Activated CD8-positive, alpha-beta T cell treated with anti-CD3 and anti-CD28 coated beads for 36 hours (primary cell): ENCODE measurements at places on chromosomes 13 and 19.

GRCh38 chr13:44818428-44818827, 170.8 kb downstream of the NUFIP1 start:
- DNase-seq: no peak

DNA sequence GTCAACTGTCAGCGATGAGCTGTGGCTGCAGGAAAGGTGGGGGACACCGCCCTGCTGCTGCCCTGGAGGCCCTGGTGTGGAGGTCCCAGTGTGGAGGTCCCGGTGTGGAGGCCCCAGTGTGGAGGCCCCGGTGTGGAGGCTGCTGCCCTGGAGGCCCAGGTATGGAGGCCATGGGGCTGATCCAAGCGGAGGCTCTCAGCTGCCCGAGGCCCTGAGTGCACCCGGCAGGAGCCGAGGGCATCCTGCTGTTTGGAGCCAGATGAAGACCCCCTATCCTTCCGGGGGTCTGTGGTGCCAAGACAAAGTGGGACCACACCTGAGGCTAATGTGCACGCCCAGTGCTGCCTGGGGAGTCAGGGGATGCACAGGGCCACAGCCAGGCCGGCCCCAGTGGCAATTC, 210.4 kb upstream of the SOX1 start:
- no peak for DNase-seq

GRCh38 chr19:21593008-21593481, 87.6 kb downstream of the ZNF429 start:
- DNase-seq: no peak

DNA sequence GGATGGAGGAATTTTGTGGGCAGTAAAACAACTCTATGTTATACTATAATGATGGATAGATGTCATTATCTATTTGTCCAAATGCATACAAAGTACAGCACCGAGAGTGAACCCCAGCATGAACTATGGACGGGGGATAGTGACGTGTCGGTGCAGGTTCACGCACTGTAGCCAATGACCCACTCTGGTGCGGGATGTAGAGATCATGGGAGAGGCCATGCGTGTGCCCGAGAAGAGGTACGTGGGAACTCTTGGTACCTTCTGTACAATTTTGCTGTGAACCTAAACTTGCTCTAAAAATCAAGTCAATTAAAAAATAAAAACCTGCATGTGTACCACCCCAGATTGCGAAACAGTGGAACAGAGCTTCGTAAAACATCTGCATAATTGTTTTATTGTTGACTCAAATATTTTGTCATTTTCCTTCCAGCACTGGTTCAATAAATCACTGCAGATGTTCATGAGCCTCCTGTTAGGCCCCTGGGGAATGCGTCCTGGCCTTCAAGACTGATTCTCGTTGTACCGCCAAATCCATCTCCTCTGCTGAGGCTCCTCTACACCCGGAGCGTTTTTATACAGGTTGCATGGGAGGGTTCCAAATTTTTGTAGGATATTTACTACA, 30.9 kb downstream of the COL4A1 start:
- DNase-seq: no peak

DNA sequence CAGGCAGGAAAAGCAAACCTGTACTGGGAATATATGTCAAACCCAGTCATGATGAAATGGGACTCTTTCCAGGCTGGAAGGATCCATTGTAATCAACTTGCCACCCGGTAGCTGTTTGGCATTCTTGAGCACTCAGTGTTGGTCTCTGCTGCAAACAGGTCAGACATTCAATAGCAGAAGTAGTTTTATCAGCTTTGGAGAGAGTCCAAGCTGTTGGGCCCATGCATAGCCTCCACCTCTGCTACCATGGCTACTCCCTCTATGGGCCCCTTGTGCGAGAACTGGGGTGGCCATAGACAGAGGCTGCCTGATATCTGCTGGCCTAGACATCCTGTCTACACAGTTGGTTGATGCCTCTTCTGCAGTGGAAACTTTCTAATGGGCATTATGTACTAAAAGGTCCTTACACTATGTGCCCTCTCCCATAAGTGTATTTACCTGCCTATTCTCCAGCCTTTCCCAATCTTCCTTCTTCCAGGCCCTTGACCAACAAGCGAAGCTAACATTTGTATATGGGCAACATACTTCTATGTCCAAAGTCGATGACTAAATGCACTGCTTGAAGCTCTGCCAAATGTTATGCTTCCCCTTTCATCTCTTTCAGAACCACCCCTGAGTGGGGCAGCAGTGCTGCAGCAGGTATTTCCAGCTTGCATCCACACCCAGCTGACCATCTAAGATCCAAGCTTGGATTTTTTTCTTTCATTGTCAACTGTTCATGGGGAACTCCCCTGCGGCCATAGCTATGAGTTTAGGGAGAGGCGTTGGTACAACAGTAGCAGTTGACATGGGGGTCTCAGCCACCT, 5.3 kb upstream of the RNF6 start:
- DNase-seq: no peak

DNA sequence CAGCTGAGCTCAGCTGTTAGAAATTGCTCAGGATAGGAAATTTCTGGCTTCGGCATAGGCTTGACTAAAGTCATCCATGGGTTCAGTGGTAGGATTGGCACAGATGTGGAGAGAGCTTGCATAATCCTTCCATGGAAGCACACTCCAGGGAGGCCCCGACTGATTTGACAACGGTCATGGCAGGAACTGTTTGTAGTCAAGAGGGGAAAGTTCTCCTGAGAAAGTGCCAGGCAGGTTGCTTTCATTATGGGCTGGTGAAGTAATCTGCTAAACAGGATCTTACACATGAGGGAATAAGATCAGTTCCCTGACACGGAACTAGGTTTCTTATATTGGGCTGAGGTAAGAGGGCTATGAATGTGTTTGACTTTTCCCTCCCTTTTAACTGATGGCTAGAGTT, 120.1 kb downstream of the RGCC start:
- no peak for DNase-seq

- DNase-seq: no peak
Observed at GRCh38 chr13:21282065-21282464, 105.6 kb downstream of the MRPL57 start.

- DNase-seq: no peak
Observed at GRCh38 chr19:28349604-28350003, 863.3 kb downstream of the UQCRFS1 start.

DNA sequence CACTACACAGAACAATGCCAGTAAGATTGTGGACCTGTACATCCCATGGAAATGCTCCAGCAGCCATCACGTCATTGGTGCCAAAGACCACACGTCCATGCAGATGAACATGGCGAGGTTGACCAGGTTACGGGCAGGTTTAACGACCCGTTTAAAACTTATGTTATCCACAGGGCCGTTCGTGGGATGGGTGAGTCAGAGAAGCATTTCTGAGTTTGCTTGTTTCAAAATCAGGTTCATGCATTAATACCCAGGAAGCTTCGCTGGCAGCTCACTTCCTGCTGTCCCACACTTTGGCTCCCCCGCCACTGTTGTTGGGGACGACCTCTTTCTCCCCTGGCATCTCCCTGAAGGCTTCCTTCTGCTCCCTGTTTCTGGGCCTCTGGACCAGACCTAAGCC, 194.1 kb downstream of the USP12 start:
- DNase-seq: peak; percentile 4

DNA sequence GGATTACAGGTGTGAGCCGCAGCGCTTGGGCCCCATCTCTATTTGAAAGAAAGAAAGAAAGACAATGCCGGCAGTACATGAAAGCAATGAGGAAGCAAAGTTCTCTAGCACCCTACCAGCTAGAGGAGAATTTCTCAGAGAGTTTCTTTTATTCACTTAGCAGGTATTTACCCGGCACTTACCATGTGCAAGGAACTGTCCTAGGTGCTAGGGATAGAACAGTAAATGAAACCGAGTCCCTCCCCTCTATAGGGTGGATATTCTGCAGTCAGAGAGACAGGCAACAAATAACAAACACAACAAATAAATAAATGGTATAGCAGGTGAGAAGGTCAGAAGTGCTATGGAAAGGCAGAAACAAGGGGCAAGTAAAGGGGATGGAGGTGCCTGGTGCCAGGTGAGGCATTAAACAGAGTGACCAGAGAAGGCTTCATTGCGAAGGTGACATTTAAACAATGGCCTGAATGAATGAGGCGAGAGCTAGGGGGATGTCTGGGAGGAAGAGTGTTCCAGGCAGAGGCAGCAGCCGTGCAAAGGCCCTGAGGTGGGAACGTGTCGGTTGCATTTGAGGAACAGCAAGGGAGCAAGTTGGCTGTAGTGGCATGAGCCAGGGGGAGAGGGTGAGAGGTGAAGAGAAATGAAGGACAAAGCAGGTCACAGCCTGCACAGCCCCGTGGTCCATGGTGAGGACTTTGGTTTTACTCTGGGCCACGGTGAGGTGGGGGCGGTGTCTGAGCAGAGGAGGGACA, 10.8 kb upstream of the MYH14 start:
- DNase-seq: no peak

- no peak for DNase-seq
Observed at GRCh38 chr19:47022140-47022536, 2.5 kb downstream of the NPAS1 start.

GRCh38 chr13:49029570-49029969, 53.9 kb downstream of the FNDC3A start:
- no peak for DNase-seq

DNA sequence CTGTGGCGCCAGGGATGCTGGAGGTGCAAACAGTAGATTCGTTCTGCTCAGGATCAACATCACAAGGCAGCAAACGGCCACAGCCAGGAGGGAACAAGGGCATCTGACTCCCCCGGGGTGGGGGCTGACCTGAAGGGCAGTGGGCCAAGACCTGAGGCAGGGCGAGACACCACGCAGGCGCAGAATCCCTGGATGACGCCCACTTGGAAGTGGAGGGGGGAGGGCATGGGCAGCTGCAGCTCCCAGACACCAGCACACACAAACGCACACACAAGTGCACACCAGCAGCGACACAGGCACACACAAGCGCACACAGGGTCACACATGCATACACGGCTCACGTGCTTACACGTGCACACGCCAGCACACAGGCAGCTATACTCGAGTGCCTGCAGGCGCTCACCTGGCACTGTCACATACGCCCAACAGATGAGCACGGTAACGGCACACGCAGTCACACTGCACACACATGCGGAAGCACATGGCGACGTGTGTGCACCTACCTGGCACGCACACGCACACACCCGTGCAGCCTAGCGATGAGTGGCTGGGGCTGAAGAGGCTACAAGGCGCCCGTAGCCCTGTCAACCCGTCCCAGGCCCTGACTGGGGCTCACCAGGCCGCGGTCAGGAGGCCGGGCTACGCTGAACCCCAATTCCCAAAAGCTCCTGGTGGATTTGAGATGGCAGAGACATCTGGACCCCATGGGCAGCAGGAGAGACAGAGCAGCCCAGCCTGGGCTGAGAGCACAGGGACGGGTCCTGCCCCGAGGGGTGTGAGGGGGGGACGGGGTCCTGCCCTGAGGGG, 5.5 kb downstream of the C2CD4C start:
- DNase-seq: no peak
